ENCODE measurements at places on chromosomes 1 and 21.

DNA sequence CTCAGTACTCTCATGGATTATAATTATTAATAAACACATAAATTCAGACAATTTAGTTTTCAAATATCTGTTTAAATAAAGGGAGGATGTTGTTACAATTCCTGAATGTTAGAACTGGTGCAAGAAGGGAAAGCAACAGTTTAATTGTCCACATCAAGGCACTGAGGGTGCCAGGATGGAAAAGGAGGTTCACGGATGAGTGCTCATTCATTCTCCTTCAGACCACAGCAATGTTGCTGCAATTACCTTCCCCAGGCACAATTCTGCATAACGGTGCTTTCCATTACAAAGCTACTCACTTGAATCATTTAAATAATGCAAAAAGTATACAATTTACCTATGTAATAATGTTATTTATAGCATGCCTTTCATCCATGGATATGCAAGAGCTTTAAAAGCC is 52.3 kb upstream of the COG2 start:
- DNase-seq = no peak

DNA sequence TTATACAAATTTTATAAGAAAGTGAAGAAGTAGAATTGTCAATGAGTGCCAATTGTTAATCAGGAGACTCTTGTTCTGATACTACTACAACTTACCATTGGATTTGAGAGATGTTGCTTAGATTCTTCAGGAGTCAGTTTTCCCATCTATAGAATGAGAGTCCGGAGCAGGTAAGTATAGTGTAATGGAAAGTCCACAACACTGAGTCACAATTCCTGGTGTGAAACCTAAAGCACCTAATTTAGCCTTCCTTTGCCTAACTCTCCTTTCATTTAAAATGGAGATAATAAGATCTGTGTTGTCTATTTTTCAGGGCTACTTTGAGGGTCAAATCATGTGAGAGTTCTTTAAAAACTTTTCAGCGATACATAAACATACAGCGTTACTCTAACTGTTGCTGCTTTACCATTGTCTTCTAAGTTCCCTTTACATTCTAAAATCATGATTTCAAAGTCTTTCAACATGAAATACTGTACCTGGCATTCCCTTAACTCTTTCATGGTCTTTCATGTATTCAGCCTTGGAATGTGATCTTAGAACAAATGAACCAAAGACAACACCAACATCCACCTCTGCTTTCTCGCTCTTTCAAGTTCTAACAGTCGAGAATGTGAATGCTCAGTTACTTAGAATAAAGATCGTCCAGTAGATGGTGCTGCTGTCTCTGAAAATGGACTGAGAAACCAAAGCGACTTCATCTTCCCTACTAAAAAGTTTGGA is 90.9 kb downstream of the SLC30A10 start:
- DNase-seq = peak; percentile 42

DNA sequence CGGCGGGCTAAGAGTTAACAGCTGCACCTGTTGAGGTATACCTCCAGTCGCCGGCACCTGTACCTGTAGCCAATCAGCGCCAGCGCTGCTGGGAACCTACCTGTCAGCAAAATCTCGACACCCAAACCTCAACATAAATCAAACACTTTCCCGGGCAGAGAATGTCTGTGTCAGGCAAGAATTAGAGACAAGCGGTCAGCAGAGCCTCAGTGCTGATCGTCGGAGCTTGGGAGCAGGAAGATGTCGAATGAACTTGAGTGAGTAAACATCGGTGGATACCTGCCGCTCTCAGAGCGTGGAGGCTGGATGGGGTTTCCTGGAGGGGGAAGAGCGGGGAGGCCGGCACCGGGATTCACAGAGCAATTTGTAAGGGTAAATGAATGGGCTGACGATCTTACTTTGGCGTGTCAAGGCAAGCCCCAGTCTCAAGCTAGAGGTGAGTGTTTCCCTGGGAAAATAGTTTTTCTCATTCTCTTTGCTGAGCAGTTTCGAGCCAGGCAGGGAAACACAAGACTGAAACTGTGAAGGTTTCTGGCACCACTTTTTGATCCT is at the start of gene GRHL3:
TSS of gene GRHL3 (plus strand) at position 46 of the 552 bp plus-strand sequence. CDS start at position 241, 195 bp downstream.
- DNase-seq = no peak

GRCh38 chr1:8423692-8424538 is 106.0 kb downstream of the SLC45A1 start:
- DNase-seq = no peak

DNA sequence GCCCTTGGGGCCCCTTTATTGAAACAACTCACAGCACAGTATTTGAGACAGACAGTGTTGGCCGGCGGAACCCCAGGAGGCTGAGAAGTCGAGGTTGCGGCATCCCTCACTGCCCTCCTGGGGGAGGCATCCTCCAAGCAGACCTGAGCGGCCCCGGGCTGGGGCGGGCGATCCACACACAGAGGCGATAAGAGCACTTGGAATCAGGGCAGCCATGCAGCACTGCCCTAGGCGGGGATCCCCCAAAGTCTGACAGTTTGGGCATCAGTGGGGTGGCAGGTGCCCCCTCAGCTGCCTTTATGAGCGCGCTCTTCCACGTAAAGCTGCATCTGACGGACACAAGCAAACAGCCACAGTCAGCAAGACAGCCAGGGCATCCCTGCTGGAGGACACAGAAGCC is 6.5 kb downstream of the MAD2L2 start:
- no peak for DNase-seq

GRCh38 chr1:242030071-242030470 is 31.2 kb upstream of the MAP1LC3C start:
- DNase-seq = no peak

DNA sequence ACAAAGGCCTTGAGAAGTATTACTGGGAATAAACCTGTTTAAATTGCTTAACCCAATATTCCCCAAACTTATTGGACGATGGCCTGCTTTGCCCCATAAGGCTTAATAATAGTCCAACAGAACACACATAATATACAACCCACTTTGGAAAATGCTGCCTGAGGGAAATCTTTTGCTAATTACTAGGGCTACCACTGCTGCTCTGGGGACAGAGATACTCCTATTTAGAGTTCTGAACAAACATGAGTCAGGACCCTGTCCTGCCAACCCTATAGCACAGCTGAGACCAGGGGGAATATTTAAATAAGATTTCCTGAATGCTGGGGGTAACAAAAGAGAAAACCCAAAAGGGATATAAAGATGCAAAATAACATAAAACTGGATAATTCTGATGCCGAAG is 139.1 kb downstream of the BRINP2 start:
- DNase-seq = no peak

GRCh38 chr1:212286556-212287131 is 1.4 kb downstream of the PPP2R5A start:
- DNase-seq = no peak

GRCh38 chr1:175618559-175618958 is 124.8 kb downstream of the TNR start:
- DNase-seq = no peak

DNA sequence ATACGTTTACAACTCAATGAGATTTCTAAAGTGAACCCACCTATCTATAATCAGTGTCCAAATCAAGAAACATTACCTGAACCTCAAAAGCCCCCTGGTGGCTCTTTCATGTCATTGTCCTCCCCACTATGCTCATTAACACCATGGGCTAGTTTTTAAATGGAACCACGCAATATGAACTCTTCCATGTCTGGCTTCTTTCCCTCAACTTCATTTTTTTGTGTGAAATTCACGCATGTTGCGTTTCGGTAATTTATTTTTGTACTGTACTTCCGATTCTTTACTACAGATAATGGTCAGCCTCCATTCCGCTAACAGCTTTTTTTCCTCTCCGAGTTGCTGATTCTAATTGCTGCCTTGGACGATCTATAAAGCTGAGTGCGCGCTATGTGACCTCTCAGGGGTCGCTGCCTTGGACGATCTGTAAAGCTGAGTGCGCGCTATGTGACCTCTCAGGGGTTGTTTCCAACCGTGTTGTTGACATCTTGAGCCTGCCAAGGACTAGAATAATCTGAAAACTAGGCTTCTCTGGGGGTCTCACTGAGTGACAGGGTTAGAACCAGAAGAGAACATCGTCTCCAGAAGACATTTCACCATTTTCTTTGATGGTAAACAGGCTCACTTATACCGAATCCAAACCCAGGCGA is 1.1 kb upstream of the CACYBP start:
- DNase-seq = peak; percentile 70

DNA sequence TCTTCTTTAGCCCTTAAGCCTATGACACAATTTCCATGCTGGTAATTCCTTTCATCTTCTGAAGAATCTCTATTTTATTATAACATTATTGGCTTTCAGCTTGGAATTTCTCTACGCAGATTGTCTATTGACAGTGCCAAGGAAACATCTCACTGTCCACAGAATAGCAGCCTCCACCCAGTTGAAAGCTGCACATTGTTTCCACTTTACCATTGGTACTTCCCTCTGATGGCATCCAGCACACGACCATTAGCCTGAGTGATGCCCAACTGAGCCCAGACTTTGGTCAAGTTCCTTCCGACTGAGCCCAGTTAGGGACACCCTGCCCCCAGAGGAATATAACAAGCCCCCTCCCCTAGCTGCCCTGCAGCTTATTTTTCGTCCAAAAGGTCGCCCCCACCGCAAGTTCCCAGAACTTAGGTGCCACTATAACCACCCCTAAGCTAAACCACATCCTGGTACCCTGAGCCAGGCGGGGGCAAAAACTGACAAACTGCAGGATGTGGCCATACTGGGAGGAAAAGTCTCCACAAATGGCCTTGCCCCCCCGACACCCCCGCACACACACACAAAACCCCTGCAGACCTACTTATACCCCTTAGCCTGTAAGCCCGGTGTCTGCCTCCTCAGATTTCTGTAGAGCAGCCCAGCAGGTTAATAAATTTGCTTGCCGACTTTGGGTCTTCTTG is 13.2 kb downstream of the GBP5 start:
- no peak for DNase-seq

DNA sequence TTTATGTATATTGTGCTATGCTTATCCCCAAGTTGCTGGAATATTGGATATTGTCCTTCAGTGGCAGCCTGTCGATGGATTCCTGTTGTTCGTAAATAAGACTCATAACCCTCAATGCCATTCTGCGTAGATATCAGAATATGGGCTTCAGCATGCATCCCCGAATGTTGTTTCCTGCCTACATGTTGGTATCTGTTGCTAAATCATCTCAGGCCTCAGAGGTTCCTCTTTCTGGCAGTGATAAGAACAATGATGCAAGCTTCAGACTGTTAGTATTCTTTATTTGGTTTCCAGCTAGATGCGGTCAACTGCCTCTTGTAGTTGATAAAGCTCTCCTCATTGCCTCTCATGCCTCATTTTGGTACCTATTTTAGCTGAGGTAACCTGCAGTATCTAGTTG is 2082.6 kb downstream of the MRPL39 start:
- DNase-seq = no peak

DNA sequence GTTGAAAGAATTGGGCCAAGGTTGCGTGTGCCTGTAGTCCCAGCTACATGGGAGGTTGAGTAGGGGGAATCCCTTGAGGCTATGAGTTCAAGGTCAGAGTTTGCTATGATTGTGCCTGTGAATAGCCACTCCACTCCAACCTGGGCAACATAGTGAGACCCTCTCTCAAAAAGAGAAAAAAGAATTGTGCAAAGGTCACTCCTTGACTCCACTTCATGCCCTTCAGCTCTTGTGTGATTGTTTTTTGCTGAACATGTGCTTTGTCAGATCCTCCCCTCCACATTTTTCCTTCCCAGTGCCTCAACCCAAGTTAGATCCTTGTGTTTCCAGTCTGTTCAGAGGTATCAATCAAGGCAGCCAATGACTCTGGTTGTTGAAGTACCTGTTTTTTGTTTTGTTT is 8.5 kb downstream of the TXNIP start:
- DNase-seq = no peak

DNA sequence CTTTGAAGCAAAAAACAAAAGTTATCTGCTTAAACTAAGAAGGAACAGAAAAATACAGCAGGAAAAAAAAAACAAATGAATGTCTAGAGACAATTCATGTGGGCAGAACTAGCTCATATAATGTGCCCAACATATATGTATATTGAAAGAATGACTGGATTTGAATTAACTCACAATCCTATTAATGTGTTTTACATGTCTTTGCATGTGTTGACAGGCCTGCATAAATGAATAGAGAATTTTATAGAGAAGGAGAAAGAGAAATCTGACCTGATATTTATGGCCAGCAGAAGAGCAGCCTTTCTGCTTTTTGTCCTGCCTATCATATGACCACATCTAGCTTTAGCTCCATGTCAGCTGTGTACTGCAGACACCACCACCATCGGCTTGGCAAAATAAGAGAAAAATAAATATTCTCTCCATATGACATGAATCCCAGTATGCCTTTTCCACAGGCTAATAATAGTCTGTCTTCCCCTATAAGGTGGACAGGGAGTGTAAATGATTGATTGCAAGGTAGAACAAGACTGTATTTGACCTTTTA is 171.5 kb upstream of the PALMD start:
- DNase-seq = no peak

- no peak for DNase-seq
These were observed 176.0 kb downstream of the PLPP3 start for GRCh38 chr1:56403321-56403720.

- no peak for DNase-seq
These were observed 88.3 kb upstream of the NGF start for GRCh38 chr1:115426231-115426771.

- no peak for DNase-seq
These were observed 150.9 kb downstream of the ZC3H11B start for GRCh38 chr1:219461981-219462400.

DNA sequence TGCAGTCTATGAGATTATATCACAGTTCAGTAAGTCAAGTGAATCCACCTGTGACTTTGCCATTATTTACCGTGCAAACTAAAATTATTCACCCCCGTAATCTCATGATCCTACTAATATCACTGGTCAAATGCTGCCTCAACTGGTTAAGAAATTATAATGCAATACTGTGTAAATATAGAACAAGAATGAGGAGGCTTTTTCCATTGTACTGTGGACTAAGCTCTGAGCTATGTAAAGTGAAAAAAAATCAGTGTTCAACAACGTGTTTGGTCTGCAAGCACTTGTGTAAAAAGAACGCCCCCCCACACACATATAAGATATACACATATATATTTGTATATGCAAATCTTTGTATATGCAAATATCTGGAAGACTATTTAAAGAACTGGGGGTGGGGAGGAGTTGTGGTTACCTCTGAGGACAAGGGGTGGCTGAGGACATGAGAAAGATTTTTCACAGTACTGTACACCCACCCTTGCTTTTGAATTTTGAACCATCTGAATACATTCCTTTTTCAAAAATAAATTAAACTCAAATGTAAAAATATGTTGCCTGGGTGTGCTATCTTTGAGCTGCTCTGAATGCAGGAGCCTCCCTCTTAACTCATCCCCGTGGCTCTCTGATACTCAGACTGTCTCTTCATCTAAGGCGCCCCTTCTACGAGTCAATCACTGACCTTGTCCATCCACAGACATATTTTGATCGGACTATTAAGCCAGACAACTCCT is 57.0 kb downstream of the PTP4A2 start:
- no peak for DNase-seq

GRCh38 chr1:58765441-58765840 is 18.4 kb downstream of the JUN start:
- no peak for DNase-seq

DNA sequence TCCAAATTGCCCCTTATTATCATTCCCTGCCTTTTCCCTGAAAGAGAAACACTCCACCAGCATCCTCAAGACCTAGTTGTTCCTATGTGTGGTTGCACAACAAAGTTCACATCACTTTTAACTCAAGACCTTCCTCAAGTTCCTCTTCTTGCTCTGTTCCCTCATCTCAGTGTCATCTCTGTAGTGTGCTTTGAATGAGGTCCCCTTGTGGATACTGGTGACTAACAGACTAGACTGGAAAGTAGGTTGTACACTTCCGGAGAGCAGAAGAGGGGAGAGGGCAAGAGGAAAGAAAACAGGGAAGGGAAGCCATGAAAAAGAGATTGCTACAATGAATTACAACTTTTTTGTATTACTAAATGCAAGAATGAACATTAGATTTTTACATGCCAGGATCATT is 853.8 kb downstream of the USP25 start:
- no peak for DNase-seq
